ENCODE measurements at places on chromosomes 5 and 9. TPM values are rescaled to one million over a fixed set of nuclear protein-coding genes. Genes with fewer than 3 reads are reported as not detected.

CCNO gene
- not detected for total RNA-seq

- DNase-seq: no peak
Observed at GRCh38 chr9:125235804-125236519, 5.2 kb downstream of the HSPA5 start.

GRCh38 chr5:94908889-94909480 lies 290.5 kb downstream of the SLF1 start:
- DNase-seq: no peak

GRCh38 chr5:170411100-170411499 lies 21.9 kb upstream of the KCNMB1 start:
- DNase-seq: no peak

GRCh38 chr5:82163452-82164175 lies 114.5 kb downstream of the RPS23 start:
- no peak for DNase-seq

GRCh38 chr9:89166852-89167251 lies 11.8 kb downstream of the SHC3 start:
- no peak for DNase-seq

ECM2 gene
- total RNA-seq: not detected

- no peak for DNase-seq
Observed at GRCh38 chr9:20713172-20713571, 29.1 kb downstream of the FOCAD start.

GALNT12 gene
- 11.2 TPM for total RNA-seq

PCDHGB2 gene
- total RNA-seq: 0.34 TPM

- DNase-seq: no peak
Observed at GRCh38 chr5:163730206-163730756, 224.9 kb downstream of the MAT2B start.

GRCh38 chr5:66353186-66353585 lies 209.1 kb downstream of the SREK1 start:
- DNase-seq: no peak

GRCh38 chr5:13814301-13814700 lies 130.2 kb downstream of the DNAH5 start:
- DNase-seq: no peak

- DNase-seq: peak; percentile 16
Observed at GRCh38 chr9:133031496-133031911, 707 bp downstream of the GTF3C5 start.

DNA sequence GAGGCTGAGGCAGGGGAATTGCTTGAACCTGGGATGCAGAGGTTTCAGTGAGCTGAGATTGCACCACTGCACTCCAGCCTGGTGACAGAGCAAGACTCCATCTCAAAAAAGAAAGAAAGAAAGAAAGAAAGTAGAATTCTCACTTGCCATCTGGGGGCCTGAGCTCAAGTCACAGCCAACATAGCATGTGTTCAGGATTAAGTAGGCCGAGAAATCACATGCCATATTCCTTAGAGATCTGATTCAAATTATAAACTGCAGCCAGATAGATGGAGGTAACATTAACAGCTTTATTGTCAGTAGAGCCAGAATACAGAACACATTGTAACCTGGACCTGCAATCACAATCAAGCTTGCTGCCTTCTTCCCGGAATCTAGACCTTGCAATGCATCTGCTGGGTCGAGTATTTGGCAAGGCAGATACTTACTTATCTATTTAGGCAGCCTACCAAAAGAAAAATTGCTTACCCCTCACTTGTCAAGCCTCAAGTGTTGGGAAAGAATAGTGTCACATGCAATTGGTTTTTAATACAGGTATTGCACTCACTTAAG lies 173.7 kb downstream of the CPLANE1 start:
- DNase-seq: no peak

PCDHGA4 gene
- 0.26 TPM for total RNA-seq

DNA sequence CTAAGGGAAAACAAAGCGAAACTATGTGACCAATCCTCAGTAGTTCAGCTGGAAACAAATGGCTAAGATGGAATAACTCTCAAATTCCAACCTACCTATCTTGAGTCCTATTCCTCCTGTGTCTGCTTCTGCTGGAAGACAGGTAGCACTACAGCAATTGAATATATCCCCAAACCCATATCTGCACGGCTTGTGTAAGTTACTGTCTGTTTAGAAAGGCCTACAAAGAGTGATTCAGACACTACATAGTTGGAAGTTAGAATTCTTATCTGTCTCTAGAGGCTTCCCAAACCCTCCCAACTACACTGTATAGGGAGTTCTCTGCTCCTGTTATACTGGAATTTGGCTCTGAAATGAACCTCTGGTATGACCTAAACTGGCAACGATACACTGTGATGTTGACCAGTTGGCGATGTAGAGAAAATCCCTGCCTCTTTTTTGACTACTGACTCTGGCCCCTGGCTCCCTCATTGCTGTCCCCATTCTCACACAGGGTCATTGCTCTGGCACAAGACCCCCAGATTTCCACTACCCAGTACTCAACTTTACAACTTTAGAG lies 22.6 kb upstream of the NADK2 start:
- no peak for DNase-seq

GRCh38 chr9:107992271-107992670 lies 502.7 kb upstream of the KLF4 start:
- DNase-seq: no peak

FCHSD1 gene
- 61.1 TPM for total RNA-seq

DNA sequence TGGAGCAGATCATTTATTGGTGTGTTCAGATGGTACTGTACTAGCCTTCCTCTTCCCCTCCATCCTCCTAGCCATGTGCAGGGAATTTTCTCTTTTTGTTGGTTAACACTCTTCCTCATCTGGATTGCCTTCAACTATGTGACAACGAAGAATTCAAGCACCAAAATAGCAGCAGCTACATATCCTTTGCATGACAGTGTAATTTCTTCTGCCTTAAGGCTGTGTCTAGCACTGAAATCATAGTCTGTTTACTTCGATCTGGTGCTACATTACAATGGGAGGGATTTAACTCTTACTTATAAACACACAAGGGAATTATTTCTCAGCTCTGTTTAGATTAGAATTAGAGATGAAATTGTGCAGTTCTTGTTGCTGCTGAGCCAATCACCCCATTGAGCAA lies 260.4 kb downstream of the ARL15 start:
- DNase-seq: no peak

All from activated T-cell treated with anti-CD3 and anti-CD28 coated beads, Interleukin-2, amount 50 U/mL, for 72 hours (primary cell).